Stimulated activated CD4-positive, alpha-beta T cell treated with anti-CD3 and anti-CD28 coated beads, Interleukin-15, amount 100 ng/mL, for 1 hour (primary cell): ENCODE measurements at places on chromosomes 2 and 18.

DNA sequence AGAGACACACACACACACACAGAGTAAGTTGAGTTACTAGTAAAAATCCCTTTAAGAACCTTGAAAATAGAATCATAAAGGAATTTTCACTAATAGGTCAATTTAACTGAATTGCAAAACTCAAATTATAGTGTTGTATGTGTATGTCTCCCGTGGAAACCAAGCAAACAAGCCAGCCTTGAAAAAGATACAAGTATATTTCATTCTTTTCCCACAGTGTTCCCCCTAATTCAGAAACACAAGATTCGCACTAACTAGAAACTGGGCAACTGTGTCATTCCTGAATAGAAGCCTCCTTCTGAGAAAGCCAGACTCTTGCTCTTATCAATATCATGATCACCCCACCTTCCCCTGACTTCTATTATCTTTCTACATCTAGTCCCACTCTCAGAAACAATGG lies 229.5 kb downstream of the PIEZO2 start:
- no peak for DNase-seq

DNA sequence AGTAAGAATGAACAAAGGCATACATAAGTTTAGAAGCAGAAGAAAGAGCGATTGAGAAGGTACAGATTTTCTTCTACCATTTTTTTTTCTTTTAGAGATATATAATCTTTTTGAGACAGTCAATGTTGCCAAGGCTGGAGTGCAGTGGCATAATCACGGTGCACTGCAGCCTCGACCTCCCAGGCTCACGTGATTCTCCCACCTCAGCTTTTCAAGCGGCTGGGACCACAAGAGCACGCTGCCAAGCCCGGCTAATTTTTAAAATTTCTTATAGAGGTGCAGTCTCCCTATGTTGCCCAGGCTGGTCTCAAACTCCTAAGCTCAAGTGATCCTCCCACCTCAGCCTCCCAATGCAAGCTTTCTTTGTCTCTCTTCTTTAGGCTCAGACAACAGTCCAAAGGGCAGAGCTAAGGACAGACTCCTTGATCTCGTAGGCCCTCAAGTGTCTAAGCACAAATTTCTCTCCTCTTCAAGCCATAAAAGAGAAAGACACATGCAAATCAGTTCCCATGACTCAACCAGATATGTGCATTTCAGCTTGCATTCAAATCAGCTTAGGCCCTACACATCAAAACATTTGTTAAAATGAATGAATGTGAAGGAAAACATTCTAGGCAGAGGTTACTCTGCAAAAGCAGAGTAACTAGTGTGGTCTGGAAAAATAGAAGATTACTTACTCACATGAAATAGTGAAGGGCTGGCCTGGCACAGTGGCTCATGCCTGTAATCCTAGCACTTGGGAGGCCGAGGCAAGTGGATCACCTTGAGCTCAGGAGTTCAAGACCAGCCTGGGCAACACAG lies 18.0 kb downstream of the ITSN2 start:
- DNase-seq: no peak

- DNase-seq: no peak
Measured at GRCh38 chr2:241686324-241686649, 328 bp downstream of the DTYMK start.

GRCh38 chr2:138359532-138359931 lies 142.0 kb upstream of the SPOPL start:
- DNase-seq: no peak

DNA sequence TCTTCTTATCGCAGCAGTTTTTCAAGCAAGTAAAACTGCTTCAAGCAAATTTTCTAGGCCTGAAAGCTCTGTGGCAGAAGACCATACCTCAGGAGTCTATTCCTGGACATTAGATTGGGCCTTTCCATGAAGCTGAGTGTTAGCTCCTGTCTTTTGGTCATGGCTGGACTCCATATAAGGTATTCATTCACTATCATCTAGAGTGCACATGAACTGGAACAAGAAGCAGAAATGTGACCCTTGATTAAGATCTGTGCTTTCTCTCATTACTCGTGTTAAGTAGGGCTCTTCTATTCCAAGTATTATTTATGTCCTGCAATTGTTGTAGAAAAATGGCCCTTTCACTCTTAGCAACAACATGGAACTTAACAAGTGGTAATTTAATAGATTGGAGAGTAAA lies 5.9 kb upstream of the GULP1 start:
- no peak for DNase-seq

DNA sequence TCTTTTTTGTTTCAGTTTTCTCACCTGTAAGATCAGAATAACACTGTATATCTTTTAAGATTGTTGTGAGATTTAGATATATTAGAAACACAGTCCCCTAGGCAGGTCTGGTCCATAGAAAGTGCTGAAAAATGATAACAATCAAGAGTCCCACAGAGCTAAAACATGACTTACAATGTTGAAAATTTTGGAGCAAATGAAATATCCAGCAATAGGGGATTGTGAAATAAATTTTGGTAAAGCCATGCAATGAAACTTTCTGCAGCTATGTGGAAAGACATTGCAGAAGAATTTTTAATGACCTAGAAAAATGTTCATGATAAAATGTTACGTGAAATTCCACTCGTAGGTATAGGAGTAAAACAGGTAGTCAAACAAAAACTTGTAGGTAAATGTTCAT lies 127.6 kb upstream of the SERPINE2 start:
- no peak for DNase-seq

DNA sequence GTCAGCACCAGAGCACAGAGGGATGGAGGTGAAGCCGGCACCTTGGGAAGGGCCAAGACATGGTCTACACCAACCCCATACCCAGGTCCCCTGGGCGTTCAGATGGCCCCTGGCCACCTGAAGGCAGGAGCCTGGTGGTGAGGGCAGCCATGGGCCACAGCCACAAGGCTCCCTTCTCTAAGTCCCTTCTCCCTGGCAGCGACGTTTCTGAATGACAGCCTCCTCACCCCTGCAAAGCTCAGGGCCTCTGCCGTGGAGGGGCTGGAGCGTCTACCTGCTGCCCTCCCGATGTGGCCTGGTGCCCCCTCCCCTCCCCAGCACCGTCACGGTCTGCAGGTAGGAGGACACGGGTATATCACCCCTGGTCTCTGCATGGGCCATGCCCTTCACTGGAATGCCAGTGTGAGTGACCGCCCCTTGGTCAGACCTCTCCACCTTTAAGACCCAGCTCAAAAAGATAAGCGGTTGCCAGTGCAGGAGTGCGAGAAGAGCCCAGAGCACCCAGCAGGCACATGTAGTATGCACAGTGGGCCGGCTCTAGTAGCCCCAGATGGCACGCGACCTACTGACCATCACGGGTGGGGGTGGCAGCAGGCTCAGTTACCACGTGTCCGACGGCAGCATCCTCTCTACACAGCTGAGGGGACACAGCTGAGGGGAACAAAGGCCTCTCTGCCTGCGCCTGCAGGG lies 46.6 kb downstream of the HS6ST1 start:
- DNase-seq: no peak

DNA sequence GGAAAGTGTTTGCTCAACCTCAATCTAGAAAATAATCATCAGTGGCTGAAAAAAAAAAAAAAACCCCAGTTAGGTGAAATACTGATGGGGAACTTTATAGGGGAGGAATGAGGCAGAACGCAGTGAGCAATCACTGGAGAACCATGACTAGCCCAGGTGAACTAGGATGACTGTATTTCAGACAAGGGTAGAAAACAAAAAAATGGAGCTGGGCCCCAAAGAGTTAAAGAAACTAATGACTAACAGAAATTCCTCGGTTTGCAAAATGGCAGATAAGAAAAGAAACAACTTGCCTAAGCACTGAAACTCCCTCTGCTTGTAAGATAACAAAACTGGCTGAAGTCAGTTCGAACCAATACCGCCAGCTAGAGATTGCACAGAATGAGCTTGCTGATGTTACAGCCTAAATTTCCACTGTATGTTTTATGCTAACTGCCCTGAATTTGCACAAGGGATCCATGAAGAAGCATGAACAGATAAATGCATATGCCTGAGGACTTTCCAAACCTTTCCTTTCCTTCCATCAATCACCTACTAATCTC lies 245.9 kb downstream of the METTL4 start:
- no peak for DNase-seq

GRCh38 chr2:236932831-236933361 lies 152.8 kb upstream of the COPS8 start:
- DNase-seq: no peak

DNA sequence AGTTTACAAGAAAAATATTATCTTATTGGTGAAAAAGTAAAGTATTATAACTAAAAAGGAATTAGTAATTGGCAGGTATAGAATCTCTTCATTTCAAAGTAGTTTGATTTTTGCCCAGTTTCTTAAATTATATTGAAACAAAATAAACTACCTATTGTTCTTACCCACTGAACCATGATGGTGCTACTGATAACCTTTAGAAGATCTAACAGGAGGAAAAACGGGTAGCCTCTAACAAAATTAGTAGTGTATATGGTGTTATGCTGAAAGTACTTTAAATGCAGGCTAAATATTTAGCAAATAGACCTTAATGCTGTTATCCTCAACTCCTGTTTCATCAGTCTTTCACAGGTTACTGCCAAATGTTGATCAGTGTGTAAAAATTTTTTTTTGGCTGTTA lies 19.1 kb downstream of the MRPS9 start:
- DNase-seq: no peak

GRCh38 chr2:31476511-31477180 lies 62.1 kb upstream of the XDH start:
- DNase-seq: no peak

DNA sequence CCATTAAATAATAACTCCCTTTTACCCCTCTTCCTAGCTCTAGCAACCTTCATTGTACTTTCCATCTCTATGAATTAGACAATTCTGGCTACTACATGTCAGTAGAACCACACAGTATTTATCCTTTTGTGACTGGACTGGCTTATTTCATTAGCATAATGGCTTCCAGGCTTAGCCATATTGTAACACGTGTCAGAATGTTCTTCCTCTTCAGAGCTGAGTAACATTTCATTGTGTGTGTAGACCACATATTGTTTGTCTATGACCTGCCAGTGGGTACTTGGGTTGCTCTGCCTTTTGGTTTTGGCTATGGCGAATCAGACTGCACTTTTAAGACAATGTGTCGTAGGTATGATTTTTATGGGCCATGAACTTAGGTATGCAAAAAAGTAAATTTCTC lies 20.9 kb downstream of the TSN start:
- no peak for DNase-seq

GRCh38 chr18:21112140-21112473 lies 494 bp upstream of the ROCK1 start:
- peak; percentile 32 for DNase-seq

DNA sequence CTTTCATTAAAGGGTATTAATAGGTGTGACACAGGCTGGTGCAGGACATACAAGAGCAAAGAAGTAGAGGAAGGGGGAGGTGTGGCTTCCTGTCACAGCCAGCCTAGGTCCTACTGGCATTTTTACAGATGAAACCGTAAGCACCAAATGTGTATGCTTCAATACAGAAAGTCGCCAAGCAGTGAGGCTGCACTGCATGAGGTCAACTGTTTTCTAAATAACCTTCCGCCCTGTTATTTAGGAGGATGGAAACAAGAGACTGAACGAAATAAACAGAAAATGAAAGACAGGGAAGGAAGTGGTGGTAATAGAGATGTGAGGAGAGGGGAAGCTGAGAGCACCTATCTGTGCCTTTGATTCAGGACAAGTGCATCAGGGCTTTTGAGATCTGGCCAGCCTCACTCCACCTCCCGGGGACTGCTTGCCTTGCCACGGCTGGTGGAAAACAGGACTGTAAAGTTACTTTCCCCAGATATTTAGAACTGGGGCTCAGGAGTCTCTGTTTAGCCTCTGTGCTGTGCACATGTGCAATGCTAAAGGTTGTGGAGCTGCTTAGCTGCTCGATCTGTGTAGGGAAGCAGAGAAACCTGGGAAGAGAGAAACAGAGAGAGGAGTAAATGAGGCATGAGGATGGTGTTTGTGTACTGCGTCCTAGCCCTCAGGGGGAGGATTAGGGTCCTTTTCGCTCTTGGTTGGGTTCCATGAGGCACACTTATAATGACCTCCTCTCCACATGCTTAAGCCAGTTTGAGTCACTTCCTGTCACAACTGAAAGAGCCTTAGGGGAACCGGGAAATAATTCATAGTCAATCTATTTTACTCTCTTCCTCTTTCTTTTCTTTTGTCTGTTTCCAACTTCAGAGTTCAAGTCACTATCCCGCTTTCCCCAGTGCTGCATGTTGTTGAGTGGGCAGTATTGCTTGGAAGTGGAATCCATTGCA lies 62.3 kb upstream of the BOD1L2 start:
- DNase-seq: no peak

- DNase-seq: no peak
Measured at GRCh38 chr2:239268549-239268948, 132.3 kb downstream of the HDAC4 start.

GRCh38 chr2:151096235-151096634 lies 165.4 kb downstream of the RBM43 start:
- no peak for DNase-seq

DNA sequence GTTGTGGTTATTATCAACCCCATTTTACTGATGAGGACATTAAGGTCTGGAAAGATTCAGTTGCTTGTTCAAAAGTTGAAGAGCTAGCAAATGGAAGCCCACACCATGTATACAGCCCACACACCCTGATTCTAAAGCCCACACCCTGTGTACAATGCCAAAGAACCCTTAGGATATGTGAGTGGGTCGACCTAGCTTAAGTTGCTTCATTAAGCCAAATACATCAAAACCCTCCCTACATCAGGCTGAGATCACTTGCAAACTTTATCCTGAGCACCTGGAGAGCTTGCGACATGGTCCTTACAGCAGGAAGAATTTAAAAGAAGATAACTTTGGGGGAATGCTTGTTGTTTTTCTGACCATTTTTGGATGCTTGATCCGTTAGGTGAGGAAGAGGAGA lies 435 bp upstream of the ARHGAP25 start:
- DNase-seq: no peak

DNA sequence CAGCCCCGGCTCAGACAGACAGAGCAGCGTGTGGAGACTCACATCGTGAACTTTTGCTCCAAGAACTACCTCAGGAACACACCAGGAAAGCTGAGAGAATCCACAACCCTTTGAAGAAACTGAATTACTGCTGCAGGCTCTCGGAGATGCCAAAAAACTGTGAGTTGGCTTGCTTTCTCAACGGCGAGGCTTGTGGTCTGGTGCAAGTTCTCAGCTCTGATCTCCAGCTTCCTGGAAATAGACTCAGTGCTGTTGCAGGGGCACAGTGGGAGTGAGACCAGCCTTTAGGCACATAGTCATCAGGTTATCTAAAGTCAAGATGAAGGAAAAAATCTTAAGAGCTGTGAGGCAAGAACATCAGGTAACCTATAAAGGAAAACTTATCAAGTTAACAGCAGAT lies 273.7 kb upstream of the LRATD1 start:
- DNase-seq: no peak

- no peak for DNase-seq
Measured at GRCh38 chr2:224958873-224959272, 83.4 kb downstream of the DOCK10 start.

DNA sequence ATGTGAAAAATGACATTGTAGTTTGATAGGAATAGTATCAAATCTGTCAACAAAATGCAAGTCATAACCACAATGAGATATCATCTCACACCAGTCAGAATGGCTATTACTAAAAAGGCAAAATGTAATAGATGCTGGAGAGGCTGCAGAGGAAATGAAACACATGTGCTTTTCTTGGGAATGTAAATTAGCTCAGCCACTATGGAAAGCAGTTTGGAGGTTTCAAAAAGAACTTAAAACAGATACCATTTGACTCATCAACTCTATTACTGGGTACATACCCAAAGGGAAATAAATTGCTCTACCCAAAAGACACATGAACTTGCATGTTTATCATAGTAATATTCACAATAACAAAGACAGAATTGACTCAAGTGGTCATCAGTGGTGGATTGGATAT lies 572.6 kb downstream of the TRIB2 start:
- DNase-seq: no peak

GRCh38 chr2:28377195-28377816 lies 15.4 kb upstream of the FOSL2 start:
- DNase-seq: no peak
